ENCODE measurements at places on chromosomes 12 and 14. TPM values are rescaled to one million over a fixed set of nuclear protein-coding genes. Genes with fewer than 3 reads are reported as not detected.

CAPZA3 gene
- total RNA-seq: not detected

TAS2R10 gene
- 0.36 TPM for total RNA-seq

CCNB1IP1 gene
- total RNA-seq: 34.6 TPM

VRTN gene
- not detected for total RNA-seq

SLC39A9 gene
- total RNA-seq: 137 TPM

TAS2R13 gene
- total RNA-seq: 0.90 TPM

TROAP gene
- 21.5 TPM for total RNA-seq

COCH gene
- total RNA-seq: 0.28 TPM

BRF1 gene
- total RNA-seq: 13.3 TPM

- DNase-seq: no peak
- H3K27me3 ChIP-seq: no peaks in the 10 kb centered on the region
- H3K4me1 ChIP-seq: no peaks in the 10 kb centered on the region
- peak overlapping the region; percentile 100 for H3K27ac ChIP-seq
- peaks cover 11% of the 10 kb centered on the region for H3K36me3 ChIP-seq
These were observed 7.4 kb downstream of the CDKN1B start for GRCh38 chr12:12724421-12725085.

- no peaks in the 10 kb centered on the region for H3K27me3 ChIP-seq
- peaks cover 7% of the 10 kb centered on the region for H3K36me3 ChIP-seq
- no peak overlapping the region for H3K4me3 ChIP-seq
- no peak overlapping the region for H3K27ac ChIP-seq
These were observed 19.3 kb upstream of the LLPH start for GRCh38 chr12:66149702-66150398.

- peaks cover 37% of the 10 kb centered on the region for H3K36me3 ChIP-seq
- peaks cover 4% of the 10 kb centered on the region for H3K4me1 ChIP-seq
- no peak overlapping the region for H3K4me3 ChIP-seq
- DNase-seq: peak; percentile 27
These were observed 19.4 kb downstream of the GNS start for GRCh38 chr12:64739778-64740177.

DNA sequence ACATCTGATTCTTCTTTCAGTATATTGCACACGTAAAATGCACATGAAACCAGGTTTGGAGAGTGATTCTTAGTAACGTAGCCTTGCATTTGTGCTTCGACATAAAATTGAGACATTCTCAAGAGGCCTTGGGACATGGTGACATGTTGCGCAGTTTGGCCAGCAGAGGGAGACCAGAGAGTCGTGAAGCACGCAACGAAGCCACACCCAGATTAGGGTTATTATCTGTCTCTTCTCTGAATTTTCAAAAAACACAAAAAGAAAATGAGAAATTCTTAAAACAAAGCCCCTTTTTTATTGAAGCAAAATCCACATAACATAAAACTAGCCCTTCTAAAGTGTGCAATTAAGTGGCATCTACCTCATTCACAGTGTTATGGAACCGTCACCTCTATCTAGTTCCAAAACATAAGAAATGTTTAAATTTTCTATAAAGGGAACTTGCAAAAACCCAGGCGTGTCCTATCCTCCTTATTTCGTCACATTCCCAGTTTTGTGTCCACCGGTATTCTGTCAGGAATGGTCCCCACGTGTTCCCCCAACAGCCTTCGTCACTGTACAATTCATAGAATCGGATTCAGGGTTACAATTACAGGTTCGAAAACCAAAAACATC, 108.8 kb upstream of the ATF7IP start:
- H3K27me3 ChIP-seq: no peaks in the 10 kb centered on the region
- peaks cover 18% of the 10 kb centered on the region for H3K4me1 ChIP-seq
- no peaks in the 10 kb centered on the region for H3K36me3 ChIP-seq
- DNase-seq: peak; percentile 85

GRCh38 chr12:3607039-3607720, 116.2 kb downstream of the PRMT8 start:
- no peak for DNase-seq
- no peaks in the 10 kb centered on the region for H3K36me3 ChIP-seq
- H3K27me3 ChIP-seq: peaks cover 13% of the 10 kb centered on the region
- H3K4me3 ChIP-seq: no peak overlapping the region
- no peak overlapping the region for H3K27ac ChIP-seq

DNA sequence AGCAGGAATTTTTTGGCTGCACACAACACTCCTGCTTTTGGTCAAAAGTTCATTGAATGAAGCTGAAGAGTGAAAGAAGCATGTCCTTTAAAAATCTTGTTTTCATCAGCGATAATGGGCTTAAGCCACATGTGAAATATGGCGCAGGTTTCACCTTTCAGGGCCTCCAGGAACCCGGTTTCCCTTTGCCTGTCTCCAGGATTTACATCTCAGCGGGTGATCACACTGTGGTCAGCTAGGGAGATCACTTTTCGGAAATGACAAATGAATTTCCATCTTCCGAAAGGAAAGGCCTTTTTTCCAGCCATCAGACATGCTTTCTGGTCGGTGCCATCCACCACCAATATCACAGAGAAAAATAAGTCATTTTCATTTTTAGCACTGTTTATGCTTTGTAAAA, 727.1 kb upstream of the TBX3 start:
- no peaks in the 10 kb centered on the region for H3K4me1 ChIP-seq
- H3K27me3 ChIP-seq: no peaks in the 10 kb centered on the region
- no peak overlapping the region for H3K27ac ChIP-seq
- H3K36me3 ChIP-seq: no peaks in the 10 kb centered on the region
- H3K4me3 ChIP-seq: no peak overlapping the region

- no peaks in the 10 kb centered on the region for H3K27me3 ChIP-seq
- no peak for DNase-seq
- no peak overlapping the region for H3K4me3 ChIP-seq
- H3K36me3 ChIP-seq: no peaks in the 10 kb centered on the region
- H3K27ac ChIP-seq: no peak overlapping the region
- H3K4me1 ChIP-seq: no peaks in the 10 kb centered on the region
These were observed 103.5 kb downstream of the TMEM121 start for GRCh38 chr14:105629886-105630215.

- no peaks in the 10 kb centered on the region for H3K27me3 ChIP-seq
- no peak overlapping the region for H3K4me3 ChIP-seq
- peak; percentile 97 for DNase-seq
- peaks cover 3% of the 10 kb centered on the region for H3K4me1 ChIP-seq
- H3K36me3 ChIP-seq: no peaks in the 10 kb centered on the region
These were observed 6.3 kb upstream of the TPCN1 start for GRCh38 chr12:113214895-113215400.

DNA sequence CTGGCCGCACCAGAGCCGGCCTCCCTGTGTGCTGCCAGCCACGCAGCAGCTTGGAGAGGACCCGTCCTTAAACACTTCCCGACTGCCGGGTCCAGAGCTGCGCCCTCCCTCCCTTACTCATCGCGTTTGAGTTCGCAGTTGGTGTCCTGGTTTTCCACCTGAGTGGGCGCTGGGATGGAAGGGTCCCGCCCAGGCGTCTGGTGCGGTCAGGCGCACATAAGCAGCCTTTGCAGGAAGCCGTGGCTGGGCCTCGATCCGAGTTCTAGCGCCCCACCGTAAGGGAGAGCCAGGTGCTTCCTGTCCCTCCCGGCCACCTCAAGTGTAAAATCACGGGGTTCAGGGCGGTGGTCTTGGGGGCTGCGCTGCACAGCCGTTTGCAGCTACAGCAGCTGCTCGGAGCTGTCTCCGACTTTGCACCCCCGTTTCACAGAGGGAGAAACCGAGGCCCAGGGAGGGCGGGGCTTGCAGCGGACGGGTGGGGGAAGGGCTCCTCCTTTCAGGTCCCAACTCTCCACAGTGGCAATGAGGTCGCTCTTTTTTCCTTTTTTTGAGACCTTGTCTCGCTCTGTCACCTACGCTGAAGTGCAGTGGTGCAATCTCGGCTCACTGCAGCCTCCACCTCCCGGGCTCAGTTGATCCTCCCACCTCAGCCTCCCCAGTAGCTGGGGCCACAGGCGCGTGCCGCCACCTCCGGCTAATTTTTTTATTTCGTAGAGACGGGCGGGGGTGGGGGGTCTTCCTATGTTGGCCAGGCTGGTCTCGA, 51.3 kb downstream of the LRCOL1 start:
- no peak overlapping the region for H3K27ac ChIP-seq
- H3K36me3 ChIP-seq: no peaks in the 10 kb centered on the region
- H3K4me3 ChIP-seq: peak overlapping the region; percentile 93
- H3K27me3 ChIP-seq: no peaks in the 10 kb centered on the region
- no peak for DNase-seq

- H3K27me3 ChIP-seq: no peaks in the 10 kb centered on the region
- no peak overlapping the region for H3K27ac ChIP-seq
- no peaks in the 10 kb centered on the region for H3K36me3 ChIP-seq
- DNase-seq: no peak
These were observed 111.9 kb downstream of the STAB2 start for GRCh38 chr12:103698752-103699560.

- peak overlapping the region; percentile 14 for H3K27ac ChIP-seq
- H3K4me1 ChIP-seq: peaks cover 29% of the 10 kb centered on the region
- H3K36me3 ChIP-seq: no peaks in the 10 kb centered on the region
- H3K27me3 ChIP-seq: no peaks in the 10 kb centered on the region
- no peak overlapping the region for H3K4me3 ChIP-seq
These were observed 96.4 kb downstream of the SCARB1 start for GRCh38 chr12:124767066-124767821.

DNA sequence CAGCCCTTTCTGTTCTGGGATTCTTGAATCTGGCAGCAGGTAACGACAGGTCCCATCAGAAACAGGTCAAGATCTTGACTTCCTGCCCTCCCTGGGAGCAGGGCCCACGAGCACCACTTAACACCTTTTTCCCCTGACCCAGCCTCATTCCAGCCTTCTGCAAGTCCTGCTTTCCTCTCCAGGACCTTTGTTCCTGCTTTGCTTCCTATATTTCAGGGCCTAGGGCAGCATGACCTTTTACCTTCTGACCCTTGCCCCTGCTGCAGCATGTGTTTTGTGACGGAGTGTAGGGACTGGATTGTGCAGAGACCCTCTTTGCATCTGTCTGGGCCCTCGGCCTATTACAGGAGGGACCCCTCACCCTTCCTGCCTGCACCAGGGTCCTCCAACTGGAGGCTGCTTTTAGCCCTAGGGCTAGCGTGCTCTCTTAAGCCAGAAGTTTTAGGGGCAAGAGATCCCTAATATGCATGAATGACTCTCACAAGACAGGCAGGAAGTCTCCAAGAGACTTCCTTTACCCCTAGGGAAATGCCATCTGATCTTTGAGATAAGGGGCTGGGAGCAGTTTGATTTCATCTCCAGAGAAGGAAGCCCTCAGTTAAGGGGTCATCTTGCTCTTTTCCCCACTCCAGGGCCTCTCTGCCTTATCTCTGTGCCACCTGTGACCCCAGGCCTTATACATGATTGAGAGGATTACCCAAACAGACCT, 209.4 kb upstream of the BCL2L14 start:
- DNase-seq: no peak
- H3K27ac ChIP-seq: no peak overlapping the region
- no peak overlapping the region for H3K4me3 ChIP-seq
- no peaks in the 10 kb centered on the region for H3K27me3 ChIP-seq
- H3K4me1 ChIP-seq: peaks cover 3% of the 10 kb centered on the region
- peaks cover 17% of the 10 kb centered on the region for H3K36me3 ChIP-seq

DNA sequence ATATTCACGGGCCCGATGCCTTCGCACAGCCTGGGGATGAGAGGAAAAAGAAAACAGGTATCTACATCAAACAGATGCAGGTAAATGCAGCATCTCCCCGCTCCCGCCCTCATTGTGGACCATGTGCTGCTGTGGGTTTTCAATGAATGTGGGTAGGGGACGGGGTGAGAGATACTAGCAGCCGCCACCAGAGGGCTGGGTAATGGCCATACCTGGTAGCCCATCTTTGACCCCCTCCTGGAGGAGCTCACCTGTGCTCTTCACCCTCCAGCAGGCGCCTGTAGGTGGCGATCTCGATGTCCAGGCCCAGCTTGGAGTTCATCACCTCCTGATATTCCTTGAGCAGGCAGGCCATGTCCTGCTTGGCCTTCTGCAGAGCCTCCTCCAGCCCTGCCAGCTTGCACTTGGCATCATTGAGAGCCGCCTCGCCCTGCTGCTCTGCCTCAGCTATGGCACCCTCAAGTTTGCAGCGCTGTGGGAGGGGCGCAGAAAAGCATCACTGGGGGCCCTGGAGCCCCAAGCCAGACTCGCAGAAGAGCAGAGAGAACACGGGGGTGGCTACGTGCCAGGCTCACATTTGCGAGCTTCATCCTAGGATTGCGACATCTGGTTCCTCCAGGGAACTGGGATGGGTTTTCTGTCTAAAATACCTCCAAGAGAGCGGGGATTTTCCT, 10.2 kb downstream of the KRT82 start:
- DNase-seq: no peak
- H3K27me3 ChIP-seq: peaks cover 39% of the 10 kb centered on the region

DNA sequence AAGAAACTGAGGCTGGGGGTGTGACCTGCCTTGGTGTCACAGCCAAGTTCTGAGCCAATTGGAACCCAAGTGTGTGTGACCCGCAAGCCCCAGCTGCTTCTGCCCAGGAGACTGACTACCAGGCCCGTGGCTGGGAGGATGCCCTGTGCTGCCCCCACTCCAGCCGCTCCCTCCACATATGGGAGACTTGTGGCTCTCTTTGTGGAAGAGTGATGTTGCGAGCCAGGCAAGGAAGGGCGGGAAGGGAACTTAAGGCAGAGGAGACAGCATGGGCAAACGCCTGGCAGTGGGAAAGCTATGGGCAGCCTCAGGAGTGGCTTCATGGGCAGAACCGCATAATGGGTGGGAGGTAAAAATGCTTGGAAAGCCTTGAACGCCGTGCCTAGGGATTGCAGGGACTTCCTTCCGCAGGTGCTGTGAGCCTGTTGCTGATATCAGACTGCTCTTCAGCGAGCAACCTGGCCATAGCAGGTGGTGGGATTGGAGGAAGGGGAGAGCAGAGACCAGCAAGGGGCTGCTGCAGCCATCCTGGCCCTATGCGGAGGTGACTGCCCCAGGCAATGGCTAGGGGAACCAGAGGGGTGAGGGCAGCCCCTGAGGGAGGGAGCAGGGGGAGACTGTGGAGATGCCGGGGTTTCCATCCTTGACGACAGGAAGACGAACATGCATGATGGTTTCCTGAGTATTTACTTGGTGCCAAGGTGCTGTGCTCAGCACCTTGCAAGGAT, 115.7 kb downstream of the LGMN start:
- no peak overlapping the region for H3K27ac ChIP-seq
- H3K4me1 ChIP-seq: peaks cover 7% of the 10 kb centered on the region
- no peak for DNase-seq
- no peak overlapping the region for H3K4me3 ChIP-seq
- H3K36me3 ChIP-seq: no peaks in the 10 kb centered on the region
- no peaks in the 10 kb centered on the region for H3K27me3 ChIP-seq

- peak; percentile 45 for DNase-seq
- peaks cover 20% of the 10 kb centered on the region for H3K4me1 ChIP-seq
- no peak overlapping the region for H3K4me3 ChIP-seq
- H3K27me3 ChIP-seq: peaks cover 9% of the 10 kb centered on the region
- H3K36me3 ChIP-seq: no peaks in the 10 kb centered on the region
- H3K27ac ChIP-seq: peak overlapping the region; percentile 38
These were observed 38.8 kb upstream of the ATP23 start for GRCh38 chr12:57902478-57902969.

DNA sequence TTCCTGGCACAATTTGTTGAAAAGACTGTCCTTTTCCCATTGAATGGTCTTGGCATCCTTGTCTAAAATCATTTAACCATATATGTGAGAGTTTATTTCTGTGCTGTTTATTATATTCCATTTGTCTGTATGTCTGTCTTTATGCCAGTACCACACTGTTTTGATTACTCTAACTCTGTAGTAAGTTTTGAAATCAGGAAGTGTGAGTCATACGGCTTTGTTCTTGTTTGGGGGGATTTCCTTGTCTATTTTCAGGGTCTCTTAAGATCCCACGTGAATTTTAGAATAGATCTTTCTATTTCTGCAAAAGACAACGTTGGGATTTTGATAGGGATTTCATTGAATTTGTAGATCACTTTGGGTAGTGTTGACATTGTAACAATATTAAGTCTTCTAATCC, 88.5 kb downstream of the MYRFL start:
- no peak for DNase-seq
- H3K27ac ChIP-seq: no peak overlapping the region

- no peaks in the 10 kb centered on the region for H3K4me1 ChIP-seq
- H3K27me3 ChIP-seq: no peaks in the 10 kb centered on the region
- DNase-seq: no peak
- H3K27ac ChIP-seq: no peak overlapping the region
- H3K36me3 ChIP-seq: no peaks in the 10 kb centered on the region
These were observed 113.5 kb upstream of the VRK1 start for GRCh38 chr14:96683562-96684289.

All from IMR-90 (cell line).